Mesenteric fat pad (tissue), 1 donor: ENCODE measurements at places on chromosomes 11 and 22. TPM values are rescaled to one million over a fixed set of nuclear protein-coding genes. Genes with fewer than 3 reads are reported as not detected.

P4HA3 gene
- total RNA-seq, result 1.0 TPM

DNA sequence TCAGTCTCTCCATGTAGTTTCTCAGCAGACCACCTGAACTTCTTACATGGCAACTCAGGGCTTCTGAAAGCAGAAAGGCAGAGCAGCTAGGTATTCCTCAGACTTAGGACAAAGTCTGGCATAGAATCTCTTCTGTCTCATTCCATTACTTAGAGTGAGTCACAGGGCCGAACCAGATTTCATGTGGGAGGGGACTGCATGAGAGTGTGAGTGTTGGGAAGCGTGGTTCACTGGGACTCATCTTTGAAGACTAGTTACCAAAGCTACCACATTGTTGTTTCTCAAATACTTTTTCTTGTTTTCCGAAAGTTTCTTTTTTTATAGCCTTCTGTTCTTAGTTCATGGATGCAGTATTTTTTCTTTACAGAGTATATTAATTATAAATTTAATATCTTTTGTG is 36.1 kb upstream of the SCN3B start:
- DNase-seq, result no peak

CHRDL2 gene
- total RNA-seq, result 0.67 TPM

DENND5A gene
- total RNA-seq, result 123 TPM

ACRV1 gene
- total RNA-seq, result not detected

MED19 gene
- 14.4 TPM for total RNA-seq

DNA sequence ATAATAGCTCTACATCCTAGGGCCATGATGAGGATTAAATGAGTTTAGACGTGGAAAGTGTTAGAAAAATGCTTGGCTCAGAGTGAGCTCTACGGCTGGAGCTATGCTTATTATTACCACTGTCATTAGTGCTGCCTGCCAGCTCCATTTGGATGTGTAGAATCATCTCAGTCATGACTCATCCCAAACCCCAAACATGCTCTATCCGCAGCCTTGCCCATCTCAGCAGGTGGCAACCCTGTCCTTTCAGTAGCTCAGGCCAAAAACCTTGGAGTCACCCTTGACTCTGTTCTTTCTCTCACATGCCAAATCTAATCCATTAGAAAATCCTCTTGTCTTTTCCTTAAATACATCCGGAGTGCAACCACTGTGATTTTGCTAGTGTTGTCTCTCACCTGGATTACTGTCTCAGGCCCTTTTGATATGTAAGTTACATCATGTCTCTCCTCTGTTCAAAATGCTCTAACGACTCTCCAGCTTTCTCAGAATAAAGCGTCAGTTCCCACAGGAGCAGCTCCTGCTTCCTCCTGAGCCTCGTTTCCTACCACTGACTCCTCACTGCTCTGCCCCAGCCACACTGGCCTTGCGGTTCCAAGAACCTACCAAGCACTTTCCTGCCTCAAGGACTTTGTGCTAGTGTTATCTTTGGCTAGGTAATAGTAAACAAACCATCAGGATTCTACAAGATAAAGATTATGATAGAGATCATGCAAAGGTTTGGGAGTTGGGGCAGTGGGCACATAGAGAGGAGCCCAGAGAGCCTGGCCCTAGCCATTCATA is 10.5 kb upstream of the CHRM1 start:
- DNase-seq, result no peak

- DNase-seq, result no peak
These were observed 556.5 kb downstream of the MN1 start for GRCh38 chr22:27245056-27245455.

DNA sequence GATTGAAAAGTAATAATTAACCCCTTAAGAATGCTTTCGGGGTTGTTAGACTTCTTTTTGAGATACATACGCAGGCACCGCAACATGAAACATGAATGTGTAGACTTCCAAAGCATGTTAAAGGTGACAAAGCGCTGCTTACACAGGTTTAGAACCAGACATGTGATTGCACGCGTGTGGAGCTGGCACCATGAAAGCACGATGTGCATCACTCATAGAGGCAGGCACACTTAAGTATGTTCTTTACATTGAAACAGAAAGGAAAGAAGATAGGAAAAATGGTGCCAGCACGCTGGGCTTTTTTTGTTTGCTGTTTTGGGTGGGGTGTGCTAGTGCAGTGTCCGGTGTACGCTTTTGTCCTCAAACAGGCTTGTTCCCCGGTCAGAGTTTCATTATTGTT is 83.6 kb upstream of the PPARA start:
- peak; percentile 35 for DNase-seq

DNA sequence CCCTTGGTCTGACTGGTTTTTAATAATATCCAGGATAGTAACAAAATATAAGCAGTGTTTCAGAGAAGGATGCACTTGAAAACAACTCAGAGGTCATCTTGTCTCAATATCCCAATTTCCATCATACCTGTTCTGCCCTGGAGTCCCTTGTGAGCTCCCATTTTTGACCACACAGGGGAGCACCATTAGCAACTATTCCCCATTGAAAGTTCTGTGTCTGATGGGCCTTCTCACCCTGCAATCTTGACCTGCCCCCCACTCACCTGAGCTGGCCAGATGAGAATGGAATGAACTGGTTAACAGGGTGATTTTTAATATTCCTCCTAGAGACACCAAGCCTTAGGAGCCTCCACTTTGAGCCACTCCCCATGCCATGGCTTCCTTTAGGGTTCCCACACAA is 3.8 kb upstream of the CAPN5 start:
- peak; percentile 35 for DNase-seq

DNA sequence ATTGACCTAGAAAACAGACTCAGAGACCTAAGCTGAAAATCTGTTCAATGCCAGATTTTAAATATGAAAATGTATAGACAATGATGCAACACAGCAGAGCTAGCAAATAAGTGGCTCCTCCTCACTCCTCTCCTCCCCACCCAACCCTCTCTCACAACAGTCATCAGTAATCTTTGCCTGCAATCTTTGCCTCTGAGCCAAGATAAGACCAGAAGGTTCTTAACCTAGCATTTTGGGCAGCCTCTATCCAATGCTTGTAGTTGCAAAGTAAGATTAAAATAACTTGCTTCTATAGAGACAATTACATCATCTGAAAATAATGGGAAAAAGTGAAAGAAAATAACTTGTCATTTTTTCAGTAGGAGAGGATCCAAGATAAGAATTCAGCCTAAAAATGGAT is 117.3 kb downstream of the PARVA start:
- no peak for DNase-seq

GRCh38 chr11:65851083-65851579 is 6.8 kb downstream of the CFL1 start:
- peak; percentile 86 for DNase-seq

RAB38 gene
- 3.5 TPM for total RNA-seq

GRCh38 chr11:12179531-12179930 is 69.1 kb downstream of the MICAL2 start:
- no peak for DNase-seq

MIAT gene
- total RNA-seq, result 2.5 TPM

GLB1L3 gene
- total RNA-seq, result not detected

SLC22A6 gene
- total RNA-seq, result not detected

- no peak for DNase-seq
These were observed 16.7 kb downstream of the IGSF9B start for GRCh38 chr11:133940034-133940433.

VPREB1 gene
- total RNA-seq, result not detected

PRR5 gene
- 38.9 TPM for total RNA-seq

DNA sequence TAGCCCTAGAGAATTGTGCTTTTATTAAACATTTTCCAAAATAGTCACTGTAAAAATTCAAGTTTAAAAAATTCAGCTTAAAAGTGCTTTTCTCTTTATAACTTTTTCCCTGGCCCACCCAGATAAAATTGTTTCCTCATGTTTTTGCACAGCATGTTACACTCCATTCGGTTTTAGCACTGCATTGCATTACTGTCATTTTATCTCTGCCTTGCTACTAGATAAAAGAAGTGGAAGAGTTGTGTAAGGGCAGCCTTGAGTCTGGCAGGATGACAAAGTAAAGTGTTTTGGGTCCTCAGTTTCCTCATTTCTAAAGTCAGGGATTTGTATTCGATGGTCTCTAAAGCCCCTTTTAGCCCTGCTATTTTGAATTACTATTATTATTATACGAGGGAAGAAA is 99.8 kb downstream of the ATM start:
- no peak for DNase-seq

INS gene
- total RNA-seq, result 0.74 TPM

GRCh38 chr11:126990716-126991480 is 9.7 kb downstream of the KIRREL3 start:
- DNase-seq, result no peak

DNA sequence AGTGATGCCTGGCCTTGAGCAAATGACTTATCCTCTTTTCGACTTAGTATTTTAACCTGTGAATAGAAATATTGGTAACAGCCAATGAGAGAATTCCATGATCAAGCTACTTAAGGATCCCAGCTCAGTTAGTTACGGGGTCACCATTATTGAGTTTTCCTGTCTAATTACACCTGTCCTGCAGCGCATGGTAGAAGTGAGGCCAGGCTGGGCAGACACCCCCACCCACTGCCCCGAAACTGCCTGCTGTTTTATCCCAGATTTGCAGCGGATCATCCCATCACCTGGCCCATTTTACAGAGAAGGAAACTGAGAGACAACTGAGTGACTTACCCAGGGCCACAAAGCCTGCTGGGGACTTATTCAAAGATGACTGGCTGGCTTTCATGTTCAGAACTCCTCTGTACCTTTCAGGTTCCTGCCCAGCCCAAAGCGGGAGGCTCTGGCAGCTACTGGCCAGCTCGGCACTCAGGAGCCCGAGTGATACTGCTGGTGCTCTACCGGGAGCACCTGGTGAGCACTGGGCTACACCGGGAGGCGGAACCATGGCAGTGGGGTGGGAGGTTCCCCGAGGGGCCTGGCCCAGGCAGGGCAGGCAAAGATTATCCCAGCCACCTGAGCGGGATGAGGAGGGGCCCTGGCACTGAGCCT is 1.4 kb downstream of the MUS81 start:
- peak; percentile 84 for DNase-seq

CTSF gene
- total RNA-seq, result 44.2 TPM

TEX12 gene
- not detected for total RNA-seq

SORL1 gene
- 31.8 TPM for total RNA-seq

TBX1 gene
- 3.0 TPM for total RNA-seq

GRCh38 chr11:120457996-120458395 is 53.6 kb upstream of the GRIK4 start:
- no peak for DNase-seq

DNA sequence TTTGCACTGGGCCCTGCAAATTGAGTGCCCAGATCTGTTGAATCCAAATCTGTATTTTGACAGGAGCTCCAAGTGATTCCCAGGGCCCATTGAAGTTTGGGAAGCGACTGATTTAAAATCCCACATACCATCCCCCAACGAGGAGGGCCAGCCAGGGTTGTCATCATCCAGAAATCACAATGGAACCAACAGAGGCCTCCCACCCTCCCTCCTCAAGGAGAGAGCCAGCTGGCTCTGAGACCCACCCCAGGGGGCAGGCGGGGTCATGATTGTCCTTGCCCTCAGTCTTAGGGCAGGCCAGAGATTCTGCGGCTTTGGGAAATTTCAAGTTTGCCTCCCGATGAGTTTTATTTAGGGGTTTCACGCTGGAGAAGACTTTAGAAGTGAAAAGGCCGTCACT is 358.2 kb downstream of the MN1 start:
- DNase-seq, result no peak

ZNF408 gene
- 5.8 TPM for total RNA-seq

GRCh38 chr22:41369424-41369745 is 12.4 kb upstream of the TEF start:
- no peak for DNase-seq

- no peak for DNase-seq
These were observed 509.0 kb upstream of the LARGE1 start for GRCh38 chr22:34429314-34429713.

DNA sequence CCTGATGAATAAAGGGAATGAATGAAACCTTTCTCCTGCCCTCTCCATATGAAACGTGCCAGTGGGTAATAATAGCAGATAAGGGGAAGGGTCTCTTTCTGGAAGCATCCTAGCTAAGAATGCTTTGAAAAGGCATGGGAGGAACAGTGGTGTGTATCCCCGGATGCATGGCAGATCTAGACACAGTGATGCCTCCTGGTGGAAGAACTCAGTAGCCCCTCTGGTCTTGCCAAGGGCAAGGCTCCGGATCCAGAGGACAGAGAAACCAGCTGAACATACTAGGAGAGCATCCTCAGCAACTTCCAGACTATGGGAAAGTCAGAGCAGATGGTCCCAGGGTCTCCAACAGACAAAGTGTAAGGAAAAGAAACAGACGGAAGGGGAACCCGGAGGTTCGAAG is 6.4 kb downstream of the BAIAP2L2 start:
- no peak for DNase-seq

- DNase-seq, result no peak
These were observed 53.7 kb upstream of the OR4B1 start for GRCh38 chr11:48162885-48163268.

HTR3B gene
- total RNA-seq, result not detected

DNA sequence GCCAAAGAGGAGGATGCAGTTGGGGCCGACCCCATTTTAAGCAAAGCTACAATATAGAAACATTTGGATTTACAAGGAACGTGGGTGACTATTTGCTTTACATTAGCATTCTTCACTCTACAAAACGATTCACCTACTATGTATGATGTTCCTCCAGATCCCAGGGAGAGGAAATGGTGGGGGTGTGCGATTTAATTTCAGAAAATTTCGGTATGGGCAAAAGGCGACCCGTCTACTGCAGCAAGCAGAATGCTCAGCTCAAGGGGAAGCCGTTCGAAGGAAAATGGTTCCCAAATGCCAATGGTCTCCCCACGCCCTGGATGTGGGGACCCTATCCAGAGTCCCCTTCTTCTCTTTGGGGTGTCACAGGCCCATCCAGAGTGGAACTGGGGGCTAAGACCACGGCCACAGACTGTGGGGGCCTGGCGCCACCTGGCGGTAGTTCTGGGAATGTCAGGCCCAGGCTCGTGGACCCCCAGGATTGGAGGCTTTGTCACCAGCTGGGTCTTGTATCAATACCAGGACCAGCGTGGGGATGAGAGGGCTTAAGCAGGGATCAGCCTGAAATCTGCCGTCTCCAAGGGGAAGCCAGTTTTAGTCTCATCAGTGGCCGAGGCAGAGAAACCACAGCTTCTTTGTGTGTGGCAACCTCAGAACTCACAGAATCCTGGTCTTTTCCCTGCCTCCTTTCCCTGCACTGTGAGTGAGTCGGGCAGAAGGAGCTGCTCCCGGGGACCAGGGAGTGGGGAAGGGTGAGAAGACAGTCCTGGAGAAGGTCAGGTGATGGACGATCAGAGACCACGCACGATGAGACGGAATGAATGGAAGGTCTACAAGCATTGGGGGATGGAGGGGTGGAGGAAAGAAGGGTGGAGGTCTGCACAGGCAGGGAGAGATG is 8.4 kb downstream of the LRRC10B start:
- DNase-seq, result no peak

GRCh38 chr11:85941380-85941973 is 86.3 kb downstream of the CCDC83 start:
- no peak for DNase-seq
